ENCODE measurements at places on chromosomes 5 and 9. TPM values are rescaled to one million over a fixed set of nuclear protein-coding genes. Genes with fewer than 3 reads are reported as not detected.
A peak's percentile ranks its signal among the peaks of the same experiment; 100 is the strongest.

MOB3B gene
- 0.70 TPM for total RNA-seq

DNA sequence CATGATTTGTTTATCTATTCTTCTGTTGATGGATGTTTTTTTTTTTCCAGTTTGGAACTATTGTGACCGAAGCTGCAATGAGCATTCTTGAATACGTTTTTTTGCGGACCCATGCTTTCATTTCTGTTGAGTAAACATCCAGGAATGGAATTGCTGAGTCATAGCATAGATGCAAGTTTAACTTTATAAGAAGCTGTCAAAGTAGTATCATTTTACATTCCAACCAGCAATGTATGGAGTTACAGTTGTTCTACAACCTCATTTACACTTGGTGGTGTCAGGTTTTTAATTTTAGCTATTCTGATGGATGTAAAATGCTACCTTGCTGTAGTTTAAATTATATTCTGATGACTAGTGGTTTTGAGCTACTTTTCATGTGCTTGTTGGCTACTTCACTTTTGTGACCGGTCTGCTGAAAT is 49.0 kb downstream of the NPR3 start:
- DNase-seq, result no peak

- DNase-seq, result no peak
Measured at GRCh38 chr9:112233769-112234168, 58.7 kb upstream of the SUSD1 start.

DNA sequence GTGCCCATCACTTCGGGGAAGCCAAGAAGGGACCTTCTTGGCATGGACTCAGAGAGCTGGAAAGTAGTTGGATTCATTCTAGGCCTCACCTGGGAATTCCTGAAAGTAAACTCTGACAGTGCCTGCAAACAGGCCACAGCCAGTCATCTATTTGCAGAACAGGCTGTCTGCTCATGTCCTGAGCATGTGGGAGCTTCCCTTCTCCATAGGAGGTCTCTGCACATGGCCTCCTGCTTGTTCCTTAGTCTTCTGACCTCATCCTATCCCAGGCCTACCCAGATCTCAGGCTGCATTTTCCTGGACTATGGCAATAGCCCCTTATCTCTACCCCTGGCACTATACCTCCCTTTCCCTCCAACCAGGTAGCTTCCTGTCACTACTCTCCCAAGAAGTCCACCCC is 67.2 kb upstream of the FSTL4 start:
- DNase-seq, result peak; percentile 18

- DNase-seq, result no peak
Measured at GRCh38 chr9:91206806-91207205, 154.9 kb downstream of the AUH start.
